Activated naive CD8-positive, alpha-beta T cell treated with anti-CD3 and anti-CD28 coated beads for 36 hours (primary cell): ENCODE measurements at places on chromosomes 2 and 18.
A peak's percentile ranks its signal among the peaks of the same experiment; 100 is the strongest.

GRCh38 chr2:120029672-120030640, 17.1 kb downstream of the EPB41L5 start:
- peaks cover 8% of the 10 kb centered on the region for H3K4me1 ChIP-seq
- no peak overlapping the region for H3K27ac ChIP-seq
- no peak overlapping the region for H3K4me3 ChIP-seq
- H3K27me3 ChIP-seq = no peaks in the 10 kb centered on the region
- peaks cover 16% of the 10 kb centered on the region for H3K36me3 ChIP-seq

DNA sequence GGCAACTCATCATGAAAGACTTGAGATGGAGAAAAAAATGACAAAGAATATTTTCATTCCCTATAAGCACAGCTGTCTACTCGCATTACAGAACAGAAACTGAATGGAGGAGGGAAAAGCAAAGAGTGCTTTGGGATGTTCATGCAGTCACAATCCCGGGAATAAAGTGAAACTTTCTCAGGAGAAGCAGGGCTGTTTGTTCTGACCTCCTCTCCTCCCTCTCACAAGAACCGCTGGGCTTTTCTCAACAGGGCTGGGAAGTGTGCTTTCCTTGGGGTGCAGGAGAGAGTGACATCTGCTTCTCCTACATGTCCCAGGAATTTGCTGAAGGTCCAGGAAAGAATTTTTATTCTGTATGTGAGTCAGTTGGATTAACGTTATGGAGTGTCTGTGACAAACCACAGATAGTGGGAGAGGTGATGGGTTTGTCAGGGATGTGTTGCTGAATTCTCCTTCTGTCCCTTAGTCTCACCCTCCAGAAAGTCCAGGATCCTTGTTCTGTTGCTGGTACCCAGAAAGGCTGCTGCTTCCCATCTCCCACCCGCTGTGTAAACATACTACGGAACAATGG, 125.6 kb downstream of the HRH4 start:
- H3K4me1 ChIP-seq = no peaks in the 10 kb centered on the region
- no peak for DNase-seq
- H3K27ac ChIP-seq = no peak overlapping the region
- peaks cover 21% of the 10 kb centered on the region for H3K27me3 ChIP-seq
- no peak overlapping the region for H3K4me3 ChIP-seq
- no peaks in the 10 kb centered on the region for H3K36me3 ChIP-seq

GRCh38 chr18:48573632-48574283, 34.9 kb downstream of the CTIF start:
- no peak for DNase-seq
- peaks cover 3% of the 10 kb centered on the region for H3K4me1 ChIP-seq
- no peak overlapping the region for H3K4me3 ChIP-seq
- peaks cover 3% of the 10 kb centered on the region for H3K27me3 ChIP-seq

GRCh38 chr18:4445902-4446301, 9.2 kb downstream of the DLGAP1 start:
- no peaks in the 10 kb centered on the region for H3K36me3 ChIP-seq
- H3K4me3 ChIP-seq = no peak overlapping the region
- DNase-seq = no peak
- no peaks in the 10 kb centered on the region for H3K4me1 ChIP-seq
- H3K27me3 ChIP-seq = peaks cover 5% of the 10 kb centered on the region

DNA sequence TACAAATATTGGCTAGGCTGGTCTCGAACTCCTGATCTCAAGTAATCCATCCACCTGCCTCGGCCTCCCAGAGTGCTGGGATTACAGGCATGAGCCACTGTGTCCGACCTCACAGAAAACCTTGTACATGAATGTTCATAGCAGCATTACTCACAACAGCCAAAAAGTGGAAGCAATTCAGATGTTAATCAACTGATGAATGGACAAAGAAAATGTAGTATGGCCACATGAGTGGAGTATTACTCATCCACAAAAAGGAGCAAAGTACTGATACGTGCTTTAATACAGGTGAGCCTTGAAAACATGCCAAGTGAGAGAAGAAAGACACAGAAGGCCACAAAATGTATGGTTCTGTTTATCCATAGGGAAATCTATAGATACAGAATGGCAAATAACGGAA, 20.6 kb downstream of the CEP192 start:
- H3K27me3 ChIP-seq = no peaks in the 10 kb centered on the region
- no peak overlapping the region for H3K4me3 ChIP-seq
- no peak overlapping the region for H3K27ac ChIP-seq
- DNase-seq = no peak
- no peaks in the 10 kb centered on the region for H3K4me1 ChIP-seq
- peaks cover 37% of the 10 kb centered on the region for H3K36me3 ChIP-seq

DNA sequence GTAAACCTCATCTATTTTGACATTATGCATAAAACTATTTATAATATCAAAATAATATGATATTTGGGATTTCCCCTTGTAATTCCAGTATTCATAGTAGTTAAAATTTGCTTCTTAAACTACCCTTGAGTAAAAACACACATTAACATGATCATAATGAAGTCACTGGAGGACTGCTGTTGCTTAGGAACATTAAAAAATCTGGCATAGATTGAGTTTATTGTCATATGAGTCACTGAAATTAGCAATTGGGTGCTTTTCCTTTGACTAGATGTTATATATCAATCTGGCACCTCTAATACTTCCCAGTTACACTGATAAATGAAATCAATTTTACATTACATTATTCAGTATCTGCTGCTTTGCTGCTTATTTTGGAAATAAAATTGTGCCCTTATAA, 57.0 kb upstream of the ZC3H15 start:
- no peak overlapping the region for H3K27ac ChIP-seq
- no peaks in the 10 kb centered on the region for H3K27me3 ChIP-seq
- H3K4me3 ChIP-seq = no peak overlapping the region
- H3K36me3 ChIP-seq = peaks cover 3% of the 10 kb centered on the region
- peaks cover 18% of the 10 kb centered on the region for H3K4me1 ChIP-seq

DNA sequence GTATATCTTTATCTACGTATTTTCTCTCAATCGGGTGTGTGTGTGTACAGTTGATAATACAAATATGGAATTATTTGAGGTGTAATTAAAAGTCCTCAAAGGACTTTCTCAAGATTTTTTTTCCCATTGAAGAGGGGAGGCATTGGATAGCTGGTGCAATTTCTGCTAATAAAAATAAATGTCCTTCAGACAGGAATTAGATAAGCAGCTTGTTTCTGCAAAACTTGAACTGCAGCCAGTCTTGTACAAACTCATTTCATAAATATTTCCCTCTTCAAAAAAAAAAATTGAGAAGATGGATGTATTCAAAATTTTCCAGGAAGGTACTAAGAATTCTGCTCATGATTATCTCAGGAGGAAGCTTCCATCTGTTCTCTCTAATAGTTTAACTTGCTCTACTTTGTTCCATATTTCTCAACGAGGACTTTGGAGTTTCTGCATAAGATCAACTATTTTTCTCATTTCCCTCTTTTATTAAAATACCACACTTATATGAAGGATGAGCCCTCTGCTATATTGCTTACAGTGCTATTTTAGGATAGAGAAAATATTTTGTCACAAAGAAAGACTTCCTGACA, 33.0 kb upstream of the GLS start:
- no peaks in the 10 kb centered on the region for H3K27me3 ChIP-seq
- no peak overlapping the region for H3K4me3 ChIP-seq
- no peak for DNase-seq
- no peak overlapping the region for H3K27ac ChIP-seq

GRCh38 chr18:26630596-26630995, 82.2 kb upstream of the KCTD1 start:
- H3K4me3 ChIP-seq = no peak overlapping the region
- no peak for DNase-seq
- no peaks in the 10 kb centered on the region for H3K4me1 ChIP-seq
- no peak overlapping the region for H3K27ac ChIP-seq

- peaks cover 3% of the 10 kb centered on the region for H3K4me1 ChIP-seq
- no peak overlapping the region for H3K4me3 ChIP-seq
- DNase-seq = no peak
- H3K27me3 ChIP-seq = no peaks in the 10 kb centered on the region
These were observed 59.3 kb downstream of the KIF1A start for GRCh38 chr2:240760576-240761246.

- H3K27ac ChIP-seq = no peak overlapping the region
- H3K4me3 ChIP-seq = no peak overlapping the region
- no peaks in the 10 kb centered on the region for H3K27me3 ChIP-seq
- peaks cover 37% of the 10 kb centered on the region for H3K36me3 ChIP-seq
- DNase-seq = no peak
These were observed 35.4 kb upstream of the TMEM182 start for GRCh38 chr2:102726128-102727087.

DNA sequence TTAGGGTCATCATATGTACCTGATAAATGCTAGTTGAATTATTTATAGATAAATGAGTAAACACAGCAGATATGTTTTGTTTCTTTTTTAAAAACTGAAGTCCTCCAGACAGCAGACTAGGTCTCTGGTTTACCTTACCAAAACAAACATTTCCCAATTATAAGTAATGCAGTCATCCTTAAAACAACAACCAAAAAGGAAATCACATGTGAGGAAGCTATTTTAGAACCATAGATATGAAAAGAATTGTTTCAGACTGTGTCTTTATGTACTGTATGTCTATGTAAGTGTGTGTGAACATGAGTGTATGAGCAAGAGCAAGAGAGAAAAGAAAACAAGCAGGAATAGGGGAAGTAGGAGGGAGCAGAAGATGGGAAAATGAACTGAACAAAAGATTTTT, 441.0 kb downstream of the CPS1 start:
- H3K4me1 ChIP-seq = no peaks in the 10 kb centered on the region
- no peak overlapping the region for H3K4me3 ChIP-seq
- DNase-seq = no peak
- no peaks in the 10 kb centered on the region for H3K36me3 ChIP-seq

GRCh38 chr2:6526093-6526824, 339.4 kb downstream of the CMPK2 start:
- DNase-seq = no peak
- H3K4me3 ChIP-seq = no peak overlapping the region
- H3K27me3 ChIP-seq = peaks cover 4% of the 10 kb centered on the region
- no peak overlapping the region for H3K27ac ChIP-seq
- no peaks in the 10 kb centered on the region for H3K36me3 ChIP-seq

DNA sequence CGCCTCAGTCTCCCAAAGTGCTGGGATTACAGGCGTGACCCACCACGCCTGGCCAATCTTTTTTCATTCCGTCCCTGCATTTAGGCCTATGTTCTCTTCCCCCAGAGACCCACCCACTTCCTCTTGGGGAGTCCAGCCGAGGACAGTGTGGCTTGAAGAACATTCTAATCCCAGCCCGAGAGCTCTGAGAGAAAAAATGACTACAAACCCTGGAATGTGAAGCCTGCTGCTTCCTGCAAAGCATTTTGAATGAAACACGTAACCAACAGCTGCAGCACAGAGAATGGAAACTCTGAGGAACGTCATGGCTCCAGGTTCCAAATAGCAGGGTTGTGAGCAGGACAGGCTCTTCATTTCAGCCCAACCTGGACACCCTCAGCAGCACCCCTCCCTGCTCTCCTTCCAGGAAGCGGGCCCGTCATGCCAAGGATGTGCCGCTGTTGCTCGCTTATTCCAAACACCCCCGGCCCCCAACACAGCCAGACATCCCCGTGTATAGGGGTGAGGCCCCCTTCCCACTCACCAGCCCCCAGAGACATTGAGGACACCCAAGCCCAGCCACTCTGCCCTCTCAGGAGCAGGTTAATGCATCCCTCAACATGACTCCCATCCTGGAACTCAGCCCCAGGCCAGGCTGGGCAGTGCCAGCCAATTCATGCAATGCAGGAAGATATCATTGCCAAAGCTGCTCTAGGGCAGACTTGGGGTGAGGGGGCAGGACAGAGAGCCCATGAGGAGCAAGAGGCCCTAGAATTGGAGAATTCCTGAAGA, 139.8 kb downstream of the ZFP36L2 start:
- H3K27ac ChIP-seq = no peak overlapping the region
- H3K36me3 ChIP-seq = peaks cover 7% of the 10 kb centered on the region
- DNase-seq = no peak
- no peaks in the 10 kb centered on the region for H3K27me3 ChIP-seq

DNA sequence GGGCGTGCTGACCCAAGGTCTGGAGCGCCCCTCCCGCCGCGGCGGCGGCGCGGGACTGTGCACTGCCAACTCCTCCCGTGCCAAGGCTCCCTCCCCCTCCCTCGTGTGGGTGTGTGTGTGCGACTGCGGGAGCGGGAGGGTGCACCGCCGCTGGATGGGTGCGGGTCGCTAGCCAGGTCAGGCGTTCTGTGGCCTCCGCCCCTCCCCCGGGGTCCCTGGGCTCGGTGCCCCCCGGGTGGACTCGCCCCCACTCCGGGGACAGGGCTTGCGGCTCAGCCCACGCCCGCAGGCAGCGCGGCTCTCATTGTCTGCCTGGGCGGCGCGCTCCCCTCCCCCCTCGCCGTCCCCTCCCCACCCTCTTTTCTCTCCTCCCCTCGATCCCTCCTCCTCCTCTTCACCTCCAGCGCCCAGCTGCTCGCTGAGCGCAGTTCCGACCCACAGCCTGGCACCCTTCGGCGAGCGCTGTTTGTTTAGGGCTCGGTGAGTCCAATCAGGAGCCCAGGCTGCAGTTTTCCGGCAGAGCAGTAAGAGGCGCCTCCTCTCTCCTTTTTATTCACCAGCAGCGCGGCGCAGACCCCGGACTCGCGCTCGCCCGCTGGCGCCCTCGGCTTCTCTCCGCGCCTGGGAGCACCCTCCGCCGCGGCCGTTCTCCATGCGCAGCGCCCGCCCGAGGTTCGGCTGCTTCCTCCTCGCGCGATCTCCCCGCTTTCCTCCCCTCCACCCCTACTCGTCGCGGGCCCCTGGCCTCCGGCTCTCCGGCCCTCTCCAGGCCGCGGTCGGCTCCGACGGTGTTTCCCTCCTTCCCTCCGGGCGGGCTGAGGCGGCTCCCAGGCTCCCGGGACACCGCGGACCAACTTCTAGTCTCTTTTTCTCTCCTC, at the start of gene GATA6:
Gene GATA6, plus strand, starts transcription at position 579 of the 878 bp plus-strand sequence. CDS start 1,556 bp downstream, outside the sequence.
- peak within 1 kb of the TSS; percentile 79 for H3K4me3 ChIP-seq
- H3K27ac ChIP-seq = no peak within 1 kb of the TSS
- peaks cover 84% of the 10 kb centered on the region for H3K27me3 ChIP-seq
- peaks cover 17% of the 10 kb centered on the region for H3K4me1 ChIP-seq
- peak; percentile 65 for DNase-seq

- H3K36me3 ChIP-seq = peaks cover 23% of the 10 kb centered on the region
- H3K4me1 ChIP-seq = peaks cover 22% of the 10 kb centered on the region
- H3K27me3 ChIP-seq = no peaks in the 10 kb centered on the region
- peak overlapping the region; percentile 91 for H3K27ac ChIP-seq
These were observed 1.0 kb upstream of the CUL3 start for GRCh38 chr2:224586127-224586695.

DNA sequence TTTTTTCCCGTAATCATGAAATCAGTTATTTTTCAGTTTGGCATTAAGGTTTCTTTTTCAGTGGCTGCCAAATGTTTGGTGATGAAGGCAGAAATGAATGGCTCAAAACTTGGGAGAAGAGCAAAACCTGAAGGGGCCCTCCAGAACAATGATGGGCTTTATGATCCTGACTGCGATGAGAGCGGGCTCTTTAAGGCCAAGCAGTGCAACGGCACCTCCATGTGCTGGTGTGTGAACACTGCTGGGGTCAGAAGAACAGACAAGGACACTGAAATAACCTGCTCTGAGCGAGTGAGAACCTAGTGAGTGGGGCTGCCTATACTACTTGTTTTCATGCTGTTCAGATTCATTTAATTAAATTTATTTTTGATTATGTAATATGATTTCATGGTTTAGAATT, 29.2 kb upstream of the MSH2 start:
- H3K27ac ChIP-seq = no peak overlapping the region
- DNase-seq = no peak
- no peak overlapping the region for H3K4me3 ChIP-seq

GRCh38 chr18:8073167-8073566, 506.1 kb downstream of the PTPRM start:
- no peak overlapping the region for H3K4me3 ChIP-seq
- no peaks in the 10 kb centered on the region for H3K4me1 ChIP-seq
- H3K27me3 ChIP-seq = no peaks in the 10 kb centered on the region
- no peak for DNase-seq
